ENCODE measurements at places on chromosomes 6 and 20.

GRCh38 chr20:18705910-18706309 is 107.7 kb upstream of the SCP2D1 start:
- DNase-seq: no peak

DNA sequence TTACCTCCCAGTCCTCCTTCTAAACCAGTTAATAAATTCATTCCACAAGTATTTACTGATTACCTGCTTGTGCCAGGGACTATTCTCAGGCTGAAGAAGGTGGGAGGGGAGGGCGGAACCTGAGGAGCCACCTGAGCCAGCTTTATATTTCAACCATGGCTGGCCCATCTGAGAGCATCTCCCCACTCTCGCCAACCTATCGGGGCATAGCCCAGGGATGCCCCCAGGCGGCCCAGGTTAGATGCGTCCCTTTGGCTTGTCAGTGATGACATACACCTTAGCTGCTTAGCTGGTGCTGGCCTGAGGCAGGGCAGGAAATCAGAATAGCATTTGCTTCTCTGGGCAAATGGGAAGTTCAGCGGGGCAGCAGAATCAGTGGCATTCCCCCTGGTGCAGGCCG is 4.9 kb upstream of the AAR2 start:
- no peak for DNase-seq

GRCh38 chr6:143058987-143059386 is 1.7 kb upstream of the AIG1 start:
- no peak for DNase-seq

DNA sequence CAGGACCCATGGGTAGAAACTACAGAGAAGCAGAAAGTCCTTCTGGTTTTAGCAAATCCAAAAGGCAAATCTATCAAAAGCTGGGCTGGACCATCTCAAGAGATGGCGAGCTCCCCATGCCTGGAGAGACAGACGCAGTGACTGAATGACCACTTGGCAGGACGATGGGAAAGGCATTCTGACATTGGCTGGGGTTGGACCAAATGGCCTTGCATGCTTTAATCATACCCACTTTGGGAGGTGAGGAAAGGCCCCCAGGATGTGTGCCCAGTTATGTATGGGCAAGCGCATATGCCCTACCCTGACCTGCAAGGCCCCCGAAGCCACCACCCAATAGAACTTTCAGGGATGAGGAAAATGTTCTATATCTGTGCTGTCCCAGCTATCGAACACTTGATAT is 45.1 kb downstream of the JPH2 start:
- no peak for DNase-seq

- DNase-seq: no peak
Observed at GRCh38 chr6:35181308-35181932, 32.3 kb upstream of the SCUBE3 start.

GRCh38 chr6:37321516-37322415 is 32.0 kb upstream of the RNF8 start:
- DNase-seq: no peak

GRCh38 chr6:35473075-35473849 is 5.1 kb downstream of the RPL10A start:
- no peak for DNase-seq

- DNase-seq: no peak
Observed at GRCh38 chr6:2254747-2255146, 9.3 kb upstream of the GMDS start.

GRCh38 chr6:14026831-14027539 is 90.6 kb upstream of the CD83 start:
- DNase-seq: no peak

Data from vagina (tissue), 2 donors.